ENCODE measurements at places on chromosomes 2 and 18.

GRCh38 chr18:78666666-78667335 is 312.8 kb upstream of the SALL3 start:
- DNase-seq: no peak

DNA sequence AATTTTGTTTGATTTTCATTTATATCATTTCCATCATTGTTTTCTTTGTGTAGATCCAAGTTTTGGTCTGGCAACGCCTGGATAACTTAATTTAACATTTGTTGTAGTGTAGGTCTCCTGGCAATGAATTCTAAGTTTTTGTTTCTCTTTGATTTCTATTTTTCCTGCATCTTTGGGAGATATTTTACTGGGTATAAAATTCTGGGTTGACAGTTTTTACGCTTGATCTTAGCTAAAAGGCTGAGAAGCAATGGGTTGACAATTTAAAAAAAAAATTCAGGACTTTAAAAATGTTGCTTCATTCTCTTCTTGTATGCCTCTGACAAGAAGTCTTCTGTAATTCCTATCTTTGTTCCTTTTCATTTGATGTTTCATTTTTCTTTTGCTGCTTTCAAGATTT is 8.6 kb downstream of the LYPD6B start:
- no peak for DNase-seq

- DNase-seq: no peak
Measured at GRCh38 chr18:6976935-6977334, 140.7 kb downstream of the LAMA1 start.

- no peak for DNase-seq
Measured at GRCh38 chr2:236718207-236718992, 148.8 kb downstream of the ACKR3 start.

GRCh38 chr2:234494361-234495250 is 2.3 kb downstream of the ARL4C start:
- no peak for DNase-seq

- no peak for DNase-seq
Measured at GRCh38 chr2:162241571-162241970, 1.7 kb downstream of the FAP start.

DNA sequence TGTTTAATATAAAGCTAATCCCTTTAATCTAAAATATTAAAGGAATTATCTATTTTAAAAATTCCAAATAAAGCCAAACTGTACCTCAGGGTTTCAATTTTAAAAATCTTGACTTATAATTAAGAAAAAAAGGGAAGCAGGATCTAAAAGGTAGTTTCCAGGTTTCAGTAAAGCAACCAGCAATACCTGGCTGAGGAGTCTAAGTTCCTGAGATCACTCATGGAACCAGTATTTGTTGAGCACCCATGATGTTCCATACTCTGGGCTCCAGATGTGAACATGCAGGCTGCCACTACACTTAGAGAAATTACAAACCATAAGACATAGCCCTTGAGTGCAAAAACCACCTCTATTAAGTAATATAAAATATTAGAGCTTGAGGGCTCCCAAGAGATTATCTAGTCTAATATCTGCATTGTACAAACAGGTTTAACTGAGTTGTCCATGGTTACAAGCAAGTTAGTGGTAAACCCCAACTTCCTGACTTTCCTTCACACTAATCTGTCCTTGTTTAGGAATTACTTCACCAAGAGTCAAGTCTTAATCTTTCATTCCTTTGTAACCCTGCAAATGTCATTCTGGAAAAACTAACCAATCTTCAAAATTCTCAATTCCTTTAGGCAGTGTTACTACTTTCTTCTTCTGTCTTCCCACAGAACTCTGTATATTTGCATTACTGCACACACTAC is 49.2 kb downstream of the CLASP1 start:
- no peak for DNase-seq

GRCh38 chr2:165434865-165435496 is 34.5 kb upstream of the CSRNP3 start:
- no peak for DNase-seq

DNA sequence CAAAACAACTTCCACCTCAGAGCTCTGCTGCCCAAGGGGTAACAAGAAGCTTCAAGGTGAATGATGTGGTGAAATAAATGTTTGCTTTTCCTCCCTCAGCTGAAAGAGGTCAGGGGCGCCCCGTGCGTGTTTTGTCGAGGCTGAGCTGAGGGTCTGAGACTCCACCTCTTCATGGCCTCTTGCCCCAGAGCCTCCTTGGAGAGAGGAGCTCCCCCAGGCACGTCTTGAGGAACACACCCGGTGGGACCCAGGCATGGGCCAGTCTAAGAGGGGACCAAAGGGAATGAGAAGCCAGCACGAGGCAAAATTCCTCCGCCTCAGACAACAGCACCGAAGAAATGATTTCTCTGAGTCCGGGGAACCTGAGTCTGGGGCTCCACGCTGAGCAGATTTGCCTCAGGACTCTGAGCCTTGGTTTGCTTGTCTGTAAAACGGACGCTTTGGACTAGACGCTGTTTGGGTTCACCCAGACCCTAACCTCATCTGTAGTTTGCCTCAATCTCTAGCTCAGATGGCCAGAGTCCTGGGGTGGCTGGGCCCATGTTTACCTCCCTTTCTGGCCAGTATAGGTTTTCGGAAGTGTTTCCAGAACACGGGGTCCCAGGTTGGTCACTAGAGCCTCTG is 56.4 kb upstream of the ODC1 start:
- no peak for DNase-seq

- DNase-seq: no peak
Measured at GRCh38 chr2:113164215-113164929, 9.4 kb upstream of the PSD4 start.

- DNase-seq: no peak
Measured at GRCh38 chr2:201929281-201930026, 104.2 kb upstream of the FZD7 start.

- DNase-seq: no peak
Measured at GRCh38 chr2:168684921-168685599, 117.4 kb upstream of the NOSTRIN start.

DNA sequence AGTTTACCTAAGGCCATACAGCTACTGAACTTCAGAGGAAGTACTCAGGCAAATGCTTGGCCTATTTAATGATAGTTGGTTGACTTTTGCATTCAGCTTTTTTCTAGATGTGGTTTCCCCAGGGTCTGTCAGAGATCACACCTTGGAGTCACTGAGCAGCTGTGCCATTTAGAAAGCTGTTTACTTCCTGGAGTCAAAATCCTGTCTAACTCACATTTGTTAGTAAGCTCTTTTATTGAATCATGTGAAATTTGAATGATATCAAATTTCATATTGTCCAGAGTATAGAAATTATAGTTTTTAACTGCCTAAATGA is 7.6 kb upstream of the TRIB2 start:
- DNase-seq: no peak

GRCh38 chr2:196391149-196391479 is 219.7 kb upstream of the STK17B start:
- no peak for DNase-seq

GRCh38 chr18:363301-364085 is 95.6 kb upstream of the THOC1 start:
- DNase-seq: no peak

DNA sequence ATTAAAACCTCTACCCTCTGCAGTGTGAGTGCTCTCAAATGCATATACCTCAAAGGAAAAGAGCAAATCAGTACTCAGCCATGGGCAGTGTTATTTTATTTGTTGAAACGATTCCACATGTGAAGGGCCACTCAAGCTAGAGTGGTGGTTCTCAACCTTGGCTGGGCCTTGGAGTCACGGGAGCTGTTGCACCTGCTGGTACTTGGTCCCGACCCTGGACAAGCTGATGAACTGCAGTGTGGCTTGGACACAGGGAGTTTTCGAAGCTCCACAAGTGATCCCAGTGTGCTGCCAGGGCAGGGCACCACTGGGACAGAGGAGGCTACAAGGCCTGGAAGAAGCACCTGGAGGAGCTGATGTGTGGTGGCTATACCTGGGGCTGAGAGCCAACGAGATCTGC is 19.7 kb downstream of the GNLY start:
- no peak for DNase-seq

DNA sequence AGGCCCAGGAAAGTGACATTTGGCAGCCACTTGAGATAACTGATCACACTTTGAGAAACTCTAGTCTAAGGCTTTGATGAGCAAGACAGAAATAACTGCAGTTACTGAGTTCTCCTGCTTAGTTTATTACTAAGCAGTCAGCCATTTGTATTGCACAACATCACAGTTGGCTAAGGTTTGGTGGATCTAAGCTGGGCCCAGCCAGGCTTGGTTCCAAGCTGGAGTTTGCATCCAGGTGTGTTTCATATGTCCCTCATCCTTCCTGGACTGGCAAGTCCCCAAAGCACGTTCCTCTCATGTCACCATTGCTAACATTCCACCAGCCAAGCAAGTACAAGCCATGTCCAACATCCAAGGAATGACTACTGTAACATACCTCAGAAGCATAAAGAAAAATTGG is 71.3 kb upstream of the ZNF532 start:
- DNase-seq: no peak

- DNase-seq: no peak
Measured at GRCh38 chr18:50451100-50451842, 76.4 kb downstream of the SKA1 start.
